ENCODE measurements at places on chromosomes 7 and 10.

DNA sequence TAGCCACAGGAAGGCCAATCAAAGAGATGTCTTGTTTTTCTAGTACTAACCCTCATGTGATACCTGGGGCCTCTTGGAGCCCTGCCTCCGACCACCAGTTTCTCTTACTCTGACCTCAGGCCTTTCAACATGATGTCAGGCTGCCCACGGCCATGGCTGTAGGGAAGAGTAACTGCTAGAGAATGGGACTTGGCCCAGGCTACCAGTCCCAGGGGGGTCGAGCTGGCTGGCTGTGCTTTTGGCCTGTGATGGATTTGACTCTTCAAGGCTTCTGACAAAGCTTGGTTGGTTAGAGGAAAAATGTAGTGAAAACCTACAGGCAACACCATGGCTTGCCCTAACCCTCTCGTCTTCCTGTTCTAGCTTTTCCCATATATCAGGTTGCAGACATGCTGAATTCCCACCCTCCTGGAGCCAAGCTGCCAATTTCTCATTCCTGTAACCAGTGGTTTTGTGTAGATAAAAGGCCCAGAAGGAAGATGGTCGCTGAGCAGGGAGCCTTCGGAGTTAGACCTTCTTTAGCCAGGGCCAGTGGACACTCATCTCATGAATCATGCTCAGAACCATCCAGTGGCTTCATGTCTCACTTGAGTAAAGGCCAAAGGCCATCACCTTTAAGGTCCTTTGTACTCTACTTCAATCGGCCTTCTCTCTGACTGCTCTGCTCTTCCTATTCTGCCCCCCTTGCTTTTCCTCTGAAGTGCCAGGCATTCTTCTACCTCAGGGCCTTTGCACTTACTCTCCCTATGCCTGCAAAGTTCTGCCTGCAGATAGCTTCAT, 19.7 kb downstream of the SUFU start:
- no peak for DNase-seq

- no peak for DNase-seq
Observed at GRCh38 chr7:67452516-67453026, 455.9 kb downstream of the TYW1 start.

DNA sequence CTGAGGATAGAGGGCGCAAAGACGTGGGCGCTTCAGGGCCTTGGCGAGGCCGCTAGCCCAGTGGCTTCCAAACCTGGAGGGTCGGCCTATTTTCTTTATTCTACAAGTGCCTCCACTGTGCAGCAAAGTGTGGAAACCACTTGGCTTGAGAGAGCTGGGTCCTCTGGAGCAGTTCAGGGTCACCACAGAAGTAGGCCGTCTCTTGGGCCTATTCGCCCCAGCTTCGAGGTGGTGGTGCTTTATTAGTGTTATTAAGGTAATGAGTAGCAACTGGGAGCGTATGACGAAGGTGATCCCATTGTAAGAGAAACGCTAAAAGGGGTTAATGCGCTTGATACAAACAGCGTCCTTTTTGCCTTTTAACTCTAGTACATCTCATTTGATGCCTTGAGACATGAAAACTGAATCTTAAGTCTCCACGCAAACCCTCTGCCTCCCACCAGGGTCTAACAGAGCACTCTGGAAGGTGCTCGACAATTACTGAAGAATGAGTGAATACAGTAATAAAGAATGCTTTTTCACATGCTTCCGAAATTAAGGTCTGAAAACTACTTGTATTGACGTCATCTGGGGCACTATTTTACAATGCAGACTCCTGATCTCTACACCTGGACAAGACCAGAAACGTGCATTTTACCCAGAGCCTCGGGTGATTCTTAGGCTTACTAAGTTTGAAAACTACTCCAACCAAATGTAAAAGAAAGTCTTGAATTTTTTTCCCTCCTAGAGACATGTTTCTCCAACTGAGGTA, 647 bp upstream of the GSAP start:
- DNase-seq = no peak

DNA sequence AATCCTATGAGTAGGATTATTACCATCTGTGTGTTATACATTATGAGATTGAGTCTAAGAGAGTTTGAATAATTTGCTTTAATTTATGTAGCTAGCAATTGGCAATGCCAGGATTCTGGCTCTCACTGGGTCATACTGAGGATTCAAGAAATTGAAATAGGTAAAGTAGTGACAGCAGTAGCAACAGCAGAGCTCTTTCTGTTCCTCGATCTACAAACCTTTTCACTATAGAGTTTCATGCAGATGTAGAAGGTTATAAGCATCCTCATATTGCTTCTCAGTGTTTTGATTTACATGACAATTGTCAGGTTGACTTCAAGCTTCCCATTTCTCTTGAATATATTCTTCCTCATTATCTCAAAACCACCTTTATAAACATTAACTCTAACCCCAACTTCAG, 294.1 kb upstream of the CSTF2T start:
- DNase-seq = no peak

GRCh38 chr10:69344591-69345252, 66.4 kb downstream of the HK1 start:
- no peak for DNase-seq

DNA sequence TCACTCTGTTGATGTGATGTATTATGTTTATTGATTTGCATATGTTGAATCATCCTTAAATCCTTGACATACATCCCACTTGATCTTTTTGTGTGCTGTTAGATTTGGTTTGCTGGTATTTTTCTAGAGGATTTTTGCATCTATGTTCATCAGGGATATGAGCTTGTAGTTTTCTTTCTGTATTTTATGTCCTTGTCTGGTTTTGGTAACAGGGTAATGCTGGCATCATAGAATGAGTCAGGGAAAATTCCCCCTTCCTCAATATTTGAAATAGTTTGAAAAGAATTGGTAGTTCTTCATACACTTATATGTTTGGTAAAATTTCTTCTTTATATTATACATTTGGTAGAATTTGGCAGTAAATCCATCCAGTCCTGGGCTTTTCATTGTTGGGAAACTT, 89.4 kb upstream of the SLC13A1 start:
- DNase-seq = no peak

GRCh38 chr10:75398692-75399460, 2.7 kb downstream of the ZNF503 start:
- no peak for DNase-seq

DNA sequence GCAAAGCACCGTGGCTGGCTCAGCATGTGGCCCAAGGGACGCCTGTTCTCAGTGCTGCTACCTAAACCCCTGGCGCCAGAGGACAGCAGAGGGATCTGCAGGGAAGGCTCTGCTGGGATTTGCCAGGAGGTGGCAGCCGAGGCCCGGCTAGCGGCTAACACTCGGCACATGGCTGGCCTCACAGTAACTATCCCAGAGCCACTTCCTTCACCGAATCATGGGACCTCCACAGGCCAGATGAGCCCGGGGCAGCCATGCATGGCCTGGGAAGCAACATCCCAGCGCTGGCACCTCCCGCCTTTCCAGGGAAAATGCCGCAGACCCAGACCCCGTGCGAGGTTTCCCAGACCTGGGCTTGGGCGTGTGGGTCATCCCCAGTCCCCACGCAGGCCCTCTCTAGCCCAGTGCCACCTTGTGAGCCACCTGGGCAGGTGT, 36.4 kb downstream of the DPYSL4 start:
- peak; percentile 45 for DNase-seq

DNA sequence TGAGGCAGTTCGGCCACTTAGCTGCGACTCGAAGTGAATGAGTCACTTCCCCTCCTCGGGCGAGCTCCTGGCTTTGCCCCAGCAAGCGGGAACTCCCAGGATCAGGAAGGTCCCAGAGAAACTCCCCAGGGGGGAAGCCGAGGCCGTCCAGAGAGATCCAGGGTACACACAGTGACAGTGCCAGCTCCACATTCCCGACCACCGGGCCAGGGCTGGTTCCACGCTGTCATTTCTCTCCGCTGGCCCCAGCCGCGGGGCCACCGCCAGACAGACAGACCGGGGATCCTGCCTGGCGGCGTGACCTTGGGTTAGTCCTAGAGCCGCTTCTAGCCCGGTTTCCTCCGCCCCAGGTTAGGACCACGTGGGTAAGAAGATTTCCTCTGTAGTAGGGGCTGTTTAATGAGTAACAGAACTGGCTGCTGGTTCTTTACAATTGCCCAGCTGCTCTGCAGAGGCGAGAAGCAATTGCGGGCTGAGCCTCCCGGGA, 463 bp upstream of the UPP1 start:
- peak; percentile 88 for DNase-seq

DNA sequence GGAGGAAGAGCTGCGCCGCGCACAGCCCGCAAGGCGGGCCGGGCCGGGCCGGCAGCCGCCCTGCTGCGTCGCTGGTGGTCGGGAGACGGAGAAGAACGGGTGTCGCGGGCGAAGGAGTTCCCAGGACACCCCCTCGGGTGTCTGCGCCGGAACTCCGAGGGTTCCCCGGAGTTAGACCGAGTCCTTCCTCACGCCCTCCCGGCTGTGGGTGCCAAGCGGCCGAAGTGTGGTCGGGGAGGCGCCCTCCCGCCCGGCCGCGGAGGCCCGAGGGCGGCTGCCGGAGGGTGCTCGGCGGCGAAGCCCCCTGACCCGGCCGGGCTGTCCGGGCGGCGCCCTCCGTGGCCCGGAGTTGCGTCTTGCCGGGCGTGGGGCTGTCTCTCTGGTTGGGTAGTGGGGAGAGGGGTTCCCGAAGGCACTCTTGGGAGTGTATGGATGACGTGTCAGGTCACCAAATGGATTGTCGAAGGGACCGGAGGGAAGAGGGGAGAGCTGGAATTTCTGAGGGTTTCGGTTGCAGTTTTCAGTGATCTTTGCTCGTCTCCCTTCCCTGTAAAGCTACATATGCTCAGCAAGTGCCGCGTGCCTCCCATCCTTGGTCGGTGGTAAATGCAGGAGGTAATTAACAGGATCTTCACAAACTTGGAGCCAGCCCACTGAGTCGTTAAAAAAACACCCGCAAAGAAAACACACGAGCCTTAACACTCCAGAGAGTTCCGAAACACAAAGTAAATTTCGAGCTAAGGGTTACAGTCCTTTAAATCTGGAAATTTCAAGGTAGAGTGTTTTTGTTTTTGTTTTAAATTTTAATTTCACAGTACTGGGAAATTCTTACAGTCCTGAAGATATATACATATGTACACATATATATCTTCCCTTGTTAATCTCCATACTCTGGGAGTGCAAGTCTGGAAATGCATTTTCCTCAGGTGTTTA, 871 bp downstream of the ST7 start:
- DNase-seq = peak; percentile 40

DNA sequence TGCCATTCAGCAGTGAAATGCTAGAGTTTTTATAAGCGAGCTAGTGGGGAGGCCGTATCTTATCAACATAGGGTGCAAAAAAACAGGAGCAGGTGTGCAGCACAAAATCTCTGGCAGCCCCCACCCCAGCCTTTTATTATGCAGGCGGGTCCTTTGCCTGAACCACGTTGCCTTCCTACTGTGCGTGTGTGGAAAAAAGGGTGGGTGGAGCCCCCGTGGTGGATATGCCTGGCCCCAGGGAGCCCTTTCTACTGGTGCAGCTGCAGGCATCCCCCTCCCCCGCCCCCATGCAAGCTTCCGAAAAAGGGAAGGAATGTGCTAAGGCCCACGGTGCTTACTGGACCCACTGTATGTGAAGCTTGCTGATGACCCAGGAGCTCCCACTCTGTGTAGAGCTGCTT, 175.9 kb downstream of the USP6NL start:
- DNase-seq = no peak

- DNase-seq = no peak
Observed at GRCh38 chr7:131186816-131187215, 140.9 kb upstream of the MKLN1 start.

- no peak for DNase-seq
Observed at GRCh38 chr7:76293407-76293901, 9.0 kb upstream of the HSPB1 start.

DNA sequence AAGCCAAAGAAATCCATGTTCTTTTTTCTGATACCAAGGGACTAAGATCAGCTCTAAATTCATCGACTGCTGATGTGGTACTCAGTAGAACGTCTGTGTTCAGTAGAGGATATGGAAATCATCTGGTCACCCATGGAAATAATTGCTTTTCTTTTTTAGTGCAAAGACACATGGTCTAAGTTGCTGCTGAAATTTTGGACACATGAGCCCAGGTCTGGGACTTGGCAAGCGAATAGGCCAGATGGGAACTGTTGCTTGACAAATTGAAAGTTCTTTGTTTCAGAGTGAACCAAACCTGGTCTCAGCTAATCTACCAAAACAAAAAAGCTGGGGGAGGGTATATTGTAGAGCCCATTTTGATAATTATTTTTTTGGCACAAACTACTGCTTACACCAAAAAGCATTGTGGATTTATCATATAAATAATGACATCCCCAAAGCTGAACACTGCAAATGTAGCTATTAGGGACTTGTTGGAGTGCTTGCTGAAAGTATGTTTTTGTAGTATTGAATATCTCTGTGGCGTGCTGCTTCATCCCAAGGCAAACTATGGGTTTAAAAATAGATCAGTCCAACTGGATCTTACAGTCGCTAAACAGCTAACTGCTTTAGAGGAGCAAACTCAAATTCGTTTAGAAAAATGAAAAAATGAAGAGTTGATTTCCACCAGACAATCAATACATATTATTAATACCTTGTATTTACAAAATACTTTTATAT, 144.7 kb downstream of the TRIL start:
- DNase-seq = no peak

GRCh38 chr10:110932505-110933180, 13.2 kb downstream of the SHOC2 start:
- DNase-seq = no peak

DNA sequence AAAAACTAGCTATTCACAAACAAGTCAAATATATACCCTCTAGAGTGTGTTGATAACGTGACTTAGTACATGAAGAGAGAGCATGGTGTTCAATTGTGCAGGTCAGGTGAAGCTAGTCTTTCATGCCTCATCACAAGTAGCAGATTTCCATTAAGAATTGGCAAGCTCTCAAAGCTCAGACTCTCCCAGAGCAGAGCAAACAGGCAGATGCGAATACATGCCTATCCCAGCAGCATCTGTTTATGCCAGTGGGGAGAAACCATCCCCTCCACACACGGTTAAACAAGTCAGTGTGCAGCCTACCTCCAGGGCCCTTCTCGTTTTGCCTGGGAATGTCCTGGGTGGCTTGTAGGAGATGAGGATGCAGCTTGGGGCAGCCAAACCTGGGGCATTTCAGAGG, 532.5 kb upstream of the C7orf33 start:
- no peak for DNase-seq

GRCh38 chr10:73810358-73810734, 1.1 kb downstream of the NDST2 start:
- DNase-seq = no peak

GRCh38 chr7:17234398-17235031, 63.9 kb upstream of the AHR start:
- DNase-seq = peak; percentile 89

GRCh38 chr10:130191380-130191779, 55.2 kb downstream of the GLRX3 start:
- no peak for DNase-seq

DNA sequence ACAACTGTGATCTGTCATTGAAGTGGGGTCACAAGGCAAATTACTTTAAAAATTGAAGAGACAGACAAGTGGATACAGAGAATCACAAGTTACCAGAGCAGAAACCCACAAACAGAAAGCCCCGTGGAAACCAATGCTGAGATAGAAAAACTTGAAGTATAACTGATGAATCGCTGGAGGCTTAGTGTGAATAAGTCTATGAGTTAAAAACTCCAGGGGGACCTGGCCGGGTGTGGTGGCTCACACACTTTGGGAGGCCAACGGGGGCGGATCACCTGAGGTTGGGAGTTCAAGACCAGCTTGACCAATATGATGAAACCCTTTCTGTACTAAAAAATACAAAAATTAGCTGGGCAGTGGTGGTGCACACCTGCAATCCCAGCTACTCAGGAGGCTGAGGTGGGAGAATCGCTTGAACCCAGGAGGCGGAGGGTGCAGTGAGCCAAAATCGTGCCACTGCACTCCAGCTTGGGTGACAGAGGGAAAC, 69.7 kb upstream of the ZNRF2 start:
- no peak for DNase-seq

- no peak for DNase-seq
Observed at GRCh38 chr10:132559538-132559937, 22.0 kb downstream of the INPP5A start.

GRCh38 chr10:66151346-66151745, 774.5 kb upstream of the LRRTM3 start:
- no peak for DNase-seq
